ENCODE measurements at places on chromosomes 5 and 9. TPM values are rescaled to one million over a fixed set of nuclear protein-coding genes. Genes with fewer than 3 reads are reported as not detected.

RACK1 gene
- total RNA-seq, result 2,594 TPM

IRX1 gene
- total RNA-seq, result not detected

DDX4 gene
- not detected for total RNA-seq

SAPCD2 gene
- 15.4 TPM for total RNA-seq

PLAC8L1 gene
- total RNA-seq, result 0.36 TPM

UBE2B gene
- total RNA-seq, result 94.0 TPM

ANKRD18A gene
- total RNA-seq, result 2.6 TPM

FNBP1 gene
- 198 TPM for total RNA-seq

POMT1 gene
- 21.5 TPM for total RNA-seq

SLC4A9 gene
- total RNA-seq, result not detected

C5orf58 gene
- total RNA-seq, result not detected

STXBP1 gene
- total RNA-seq, result 18.8 TPM

GEMIN5 gene
- total RNA-seq, result 44.8 TPM

KIAA1958 gene
- total RNA-seq, result 8.4 TPM

LARP1 gene
- total RNA-seq, result 292 TPM

SGCD gene
- not detected for total RNA-seq

ADAMTS13 gene
- total RNA-seq, result 1.0 TPM

ENTR1 gene
- 55.4 TPM for total RNA-seq

TOPORS gene
- 21.1 TPM for total RNA-seq

SAXO1 gene
- not detected for total RNA-seq

SPATA31A3 gene
- not detected for total RNA-seq

All from activated naive CD8-positive, alpha-beta T cell treated with anti-CD3 and anti-CD28 coated beads for 36 hours (primary cell).